ENCODE measurements at places on chromosomes 6 and 20. TPM values are rescaled to one million over a fixed set of nuclear protein-coding genes. Genes with fewer than 3 reads are reported as not detected.

DNA sequence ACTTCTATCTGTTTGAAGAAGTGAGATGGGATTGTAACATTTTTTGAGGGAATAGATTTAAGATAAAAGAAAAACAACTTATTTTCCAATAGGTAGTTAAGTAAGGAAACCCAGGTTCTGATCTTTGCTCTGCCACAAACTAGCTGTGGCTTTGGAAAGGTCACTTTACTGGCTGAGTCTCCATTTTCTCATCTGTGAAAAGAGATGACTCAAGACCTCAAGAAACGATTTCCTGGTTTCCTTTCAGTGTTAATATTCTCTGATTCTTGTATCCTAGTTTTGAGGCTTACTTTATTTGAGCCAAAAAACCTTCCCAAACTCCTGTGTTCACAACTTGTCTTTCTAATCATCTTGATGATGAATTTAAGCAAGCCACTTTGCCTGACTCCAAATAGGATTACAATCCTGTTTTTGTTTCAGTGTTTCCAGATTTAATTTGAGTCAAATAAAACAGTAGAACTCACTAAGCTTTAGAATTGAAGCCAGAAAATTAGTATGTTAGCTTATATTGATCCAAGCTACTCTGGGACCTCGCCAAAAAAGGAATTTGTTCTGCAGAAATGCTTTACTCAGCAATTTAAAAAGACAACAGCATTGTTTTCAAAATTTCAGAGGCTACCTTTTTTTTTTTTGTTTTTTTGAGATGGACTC is 51.1 kb downstream of the ENPP1 start:
- no peak for DNase-seq

DNA sequence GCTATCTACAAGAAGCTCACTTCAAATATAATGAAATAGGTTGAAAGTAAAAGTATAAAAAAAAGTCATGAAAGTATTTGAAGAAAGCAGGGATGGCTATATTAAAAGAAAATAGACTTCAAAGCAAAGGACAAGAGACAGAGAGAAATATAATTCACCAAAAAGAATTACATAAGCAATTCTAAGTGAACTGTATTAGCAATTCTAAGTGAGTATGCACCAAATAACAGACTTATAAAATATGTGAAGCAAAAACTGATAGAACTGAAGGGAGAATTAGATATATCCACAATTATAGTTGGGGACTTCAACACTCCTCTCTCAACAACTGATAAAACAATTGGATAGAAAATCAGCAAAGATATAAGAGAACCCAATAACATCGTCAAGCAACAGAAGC is 38.8 kb upstream of the ID4 start:
- no peak for DNase-seq

- DNase-seq: no peak
These were observed 305.1 kb upstream of the SASH1 start for GRCh38 chr6:148037496-148037895.

DNA sequence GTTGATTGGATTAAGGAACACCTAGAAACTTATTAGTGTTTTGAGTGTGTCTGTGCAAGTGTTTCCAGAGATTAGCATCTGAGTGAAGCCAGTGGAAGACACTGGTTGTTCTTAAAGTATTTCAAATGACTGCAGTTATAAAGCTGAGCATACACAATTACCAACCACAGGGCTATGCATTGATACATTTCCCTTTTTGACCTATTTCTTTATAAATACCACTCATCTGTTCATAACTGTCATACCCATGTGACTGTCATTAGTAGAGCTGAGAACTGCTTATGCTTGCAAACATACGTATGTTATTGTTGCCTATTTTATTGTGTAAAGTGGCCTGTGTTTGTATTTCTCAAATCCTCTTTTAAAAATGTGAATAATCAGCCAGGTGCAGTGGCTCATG is 15.3 kb upstream of the ZC3H12D start:
- DNase-seq: no peak

Gene DSTN
- total RNA-seq: 96.2 TPM

Gene SLC22A16
- not detected for total RNA-seq
